Esophagus muscularis mucosa (tissue), 4 donors: ENCODE measurements at places on chromosomes 2 and 18. TPM values are rescaled to one million over a fixed set of nuclear protein-coding genes. Genes with fewer than 3 reads are reported as not detected.

Gene ADGRF3
- not detected for total RNA-seq

Gene COL4A3
- total RNA-seq: 3.6 TPM

Gene LRRTM1
- 1.2 TPM for total RNA-seq

Gene FBXO15
- total RNA-seq: not detected

Gene RUFY4
- total RNA-seq: 0.11 TPM

Gene FBXO11
- total RNA-seq: 42.5 TPM

Gene CIB4
- not detected for total RNA-seq

Gene AKAIN1
- total RNA-seq: not detected

Gene LPIN1
- total RNA-seq: 55.2 TPM

Gene DIPK1C
- total RNA-seq: 0.45 TPM

DNA sequence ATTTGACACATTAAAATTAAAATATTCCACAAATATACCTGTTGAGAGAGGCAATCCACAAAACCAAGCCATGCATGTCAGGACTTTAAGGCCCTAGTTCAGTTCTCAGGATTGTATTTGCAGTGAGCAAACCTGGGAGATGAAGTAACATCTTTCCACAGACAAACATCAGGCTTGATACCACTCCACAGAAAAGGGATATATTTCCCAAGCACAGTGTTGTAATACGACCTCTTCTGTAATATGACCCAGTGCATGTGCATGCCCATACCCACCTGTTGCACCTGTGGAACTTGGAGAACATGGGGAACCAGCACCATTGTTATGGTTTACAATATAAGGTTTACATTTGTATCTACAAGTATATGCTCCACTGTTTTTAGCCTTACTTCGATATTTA, 184.0 kb downstream of the PDE11A start:
- H3K36me3 ChIP-seq: no peaks in the 10 kb centered on the region
- H3K27ac ChIP-seq: no peak overlapping the region
- peaks cover 8% of the 10 kb centered on the region for H3K27me3 ChIP-seq
- H3K4me3 ChIP-seq: no peak overlapping the region
- DNase-seq: no peak
- no peaks in the 10 kb centered on the region for H3K4me1 ChIP-seq

DNA sequence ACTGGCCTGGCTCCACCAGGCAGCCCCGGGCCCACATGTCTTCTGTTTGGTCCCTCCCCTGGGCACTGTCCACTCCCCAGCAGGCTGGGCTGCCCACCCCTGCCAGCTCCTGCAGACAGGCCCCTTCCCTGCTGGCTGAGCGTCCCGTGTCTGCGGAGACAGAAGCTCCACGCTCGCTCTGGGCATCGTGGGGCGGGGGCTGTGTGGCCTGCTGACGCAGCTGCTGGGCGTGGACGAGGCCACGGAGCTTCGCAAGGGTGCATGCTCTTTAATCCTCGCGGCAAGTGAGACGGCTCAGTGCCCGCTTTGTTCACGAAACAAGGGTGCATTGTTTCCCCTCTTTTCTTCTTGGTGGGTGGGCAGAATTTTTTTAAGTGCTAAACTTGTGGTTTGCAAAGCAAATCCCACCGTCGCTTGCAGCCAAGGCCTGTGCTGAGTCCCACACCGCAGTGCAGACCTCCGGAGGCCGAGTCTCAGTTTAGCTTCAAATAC, 132.8 kb upstream of the CTDP1 start:
- no peaks in the 10 kb centered on the region for H3K4me1 ChIP-seq
- no peak for DNase-seq
- no peaks in the 10 kb centered on the region for H3K36me3 ChIP-seq
- H3K4me3 ChIP-seq: no peak overlapping the region
- no peak overlapping the region for H3K27ac ChIP-seq
- H3K27me3 ChIP-seq: peaks cover 29% of the 10 kb centered on the region

GRCh38 chr18:5073026-5073944, 123.8 kb downstream of the AKAIN1 start:
- no peaks in the 10 kb centered on the region for H3K4me1 ChIP-seq
- H3K4me3 ChIP-seq: no peak overlapping the region
- no peaks in the 10 kb centered on the region for H3K36me3 ChIP-seq

DNA sequence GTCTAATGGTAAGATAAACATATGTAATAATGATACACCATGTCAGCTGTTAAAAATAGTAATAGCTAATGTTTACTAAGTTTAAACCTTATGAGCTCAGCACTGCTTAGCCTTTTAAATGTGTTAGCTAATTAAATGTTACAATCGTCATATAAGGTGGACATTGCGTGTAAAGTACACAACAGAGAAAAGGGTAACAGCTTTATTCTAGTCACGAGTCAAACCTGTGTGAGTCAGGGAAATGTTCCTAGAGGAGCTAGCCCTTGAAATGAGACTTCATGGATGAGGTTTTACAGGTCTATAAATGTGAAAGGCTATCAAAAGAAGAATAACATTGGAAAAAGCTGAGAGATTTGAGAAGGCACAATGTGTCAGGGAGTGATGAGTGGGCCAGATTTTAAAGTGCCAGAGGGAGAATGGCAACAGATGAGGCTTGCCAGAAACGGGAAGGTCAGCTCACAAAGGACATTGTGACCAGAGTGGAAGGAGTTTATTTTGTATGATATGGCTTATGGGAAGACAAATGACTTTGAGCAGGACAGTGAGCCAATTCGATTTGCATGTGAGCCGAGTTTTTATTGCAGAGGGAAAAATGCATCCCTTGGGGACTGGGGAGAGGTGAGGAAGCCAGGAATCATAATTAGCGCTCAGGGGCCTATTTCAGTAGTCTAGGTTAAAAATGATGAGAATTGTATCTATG, 276.3 kb downstream of the CTNNA2 start:
- H3K27ac ChIP-seq: no peak overlapping the region
- no peak for DNase-seq
- no peaks in the 10 kb centered on the region for H3K4me1 ChIP-seq
- H3K4me3 ChIP-seq: no peak overlapping the region
- H3K27me3 ChIP-seq: no peaks in the 10 kb centered on the region

- DNase-seq: no peak
- H3K4me3 ChIP-seq: no peak overlapping the region
- peak overlapping the region; percentile 44 for H3K27ac ChIP-seq
- no peaks in the 10 kb centered on the region for H3K27me3 ChIP-seq
Measured at GRCh38 chr2:33238111-33238510, 238.3 kb upstream of the RASGRP3 start.

DNA sequence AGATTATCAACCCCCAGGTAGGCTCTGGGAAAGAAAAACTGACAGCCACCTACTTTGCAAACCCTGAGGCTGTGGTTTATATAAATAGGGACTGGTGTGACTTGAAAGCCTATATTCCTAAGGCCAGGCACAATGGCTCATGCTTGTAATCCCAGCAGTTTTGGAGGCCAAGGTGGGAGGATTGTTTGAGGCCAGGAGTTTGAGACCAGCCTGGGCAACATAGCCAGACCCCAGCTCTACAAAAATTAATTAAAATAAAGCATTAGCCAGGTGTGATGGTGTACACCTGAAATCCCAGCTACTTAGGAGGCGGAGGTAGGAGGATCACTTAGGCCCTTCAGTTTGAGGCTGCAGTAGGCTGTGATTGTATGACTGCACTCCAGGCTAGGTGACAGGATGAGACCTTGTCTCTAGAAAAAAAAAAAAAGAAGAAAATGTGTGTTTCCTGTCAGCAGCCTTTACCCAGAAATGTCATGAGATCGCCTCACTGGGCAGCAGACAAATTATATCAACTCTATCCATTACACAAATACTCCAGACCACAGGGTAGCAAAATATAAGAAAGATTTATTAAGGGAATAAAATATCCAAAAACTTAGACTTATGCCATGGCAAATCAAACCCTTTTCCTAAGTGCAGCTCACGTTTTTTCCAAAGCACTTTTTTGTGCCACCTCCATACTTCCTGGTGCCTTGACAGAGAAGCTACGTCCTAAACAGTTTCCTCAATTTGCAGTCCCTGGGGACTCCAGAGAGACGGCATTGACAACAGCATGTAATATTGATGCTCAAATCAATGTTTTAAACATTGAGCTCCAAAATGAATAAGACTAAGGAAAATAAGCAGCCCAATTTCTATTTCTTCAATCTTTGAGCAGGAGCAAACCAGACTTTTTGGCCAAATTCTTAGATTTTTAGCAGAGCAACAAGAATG, 190.8 kb upstream of the NDUFV2 start:
- no peak overlapping the region for H3K27ac ChIP-seq
- H3K4me1 ChIP-seq: no peaks in the 10 kb centered on the region
- H3K27me3 ChIP-seq: no peaks in the 10 kb centered on the region
- no peaks in the 10 kb centered on the region for H3K36me3 ChIP-seq
- no peak overlapping the region for H3K4me3 ChIP-seq

- no peaks in the 10 kb centered on the region for H3K27me3 ChIP-seq
- no peak for DNase-seq
- no peak overlapping the region for H3K27ac ChIP-seq
- H3K4me1 ChIP-seq: peaks cover 14% of the 10 kb centered on the region
Measured at GRCh38 chr2:201059961-201060755, 11.3 kb downstream of the HYCC2 start.

DNA sequence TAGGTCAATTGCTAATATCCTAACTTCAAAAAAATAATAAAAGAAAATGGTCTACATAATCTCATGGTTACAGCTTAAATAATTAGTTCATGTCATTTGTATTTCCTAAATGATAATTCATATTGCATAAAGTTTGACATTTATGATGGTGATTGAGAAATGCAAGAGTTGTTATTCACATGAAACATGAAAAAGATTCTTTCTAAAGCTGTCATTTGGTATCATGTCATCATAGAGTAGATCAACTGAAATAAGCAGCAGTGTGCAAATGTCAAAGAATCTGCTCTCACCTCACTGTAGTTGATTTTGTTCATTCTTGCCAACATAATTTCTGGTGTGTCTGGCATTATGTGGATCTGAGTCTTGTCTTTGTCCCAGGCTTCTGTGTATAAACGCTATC, 95.3 kb downstream of the NEB start:
- H3K36me3 ChIP-seq: no peaks in the 10 kb centered on the region
- DNase-seq: no peak
- H3K4me3 ChIP-seq: no peak overlapping the region
- no peak overlapping the region for H3K27ac ChIP-seq
- no peaks in the 10 kb centered on the region for H3K27me3 ChIP-seq

DNA sequence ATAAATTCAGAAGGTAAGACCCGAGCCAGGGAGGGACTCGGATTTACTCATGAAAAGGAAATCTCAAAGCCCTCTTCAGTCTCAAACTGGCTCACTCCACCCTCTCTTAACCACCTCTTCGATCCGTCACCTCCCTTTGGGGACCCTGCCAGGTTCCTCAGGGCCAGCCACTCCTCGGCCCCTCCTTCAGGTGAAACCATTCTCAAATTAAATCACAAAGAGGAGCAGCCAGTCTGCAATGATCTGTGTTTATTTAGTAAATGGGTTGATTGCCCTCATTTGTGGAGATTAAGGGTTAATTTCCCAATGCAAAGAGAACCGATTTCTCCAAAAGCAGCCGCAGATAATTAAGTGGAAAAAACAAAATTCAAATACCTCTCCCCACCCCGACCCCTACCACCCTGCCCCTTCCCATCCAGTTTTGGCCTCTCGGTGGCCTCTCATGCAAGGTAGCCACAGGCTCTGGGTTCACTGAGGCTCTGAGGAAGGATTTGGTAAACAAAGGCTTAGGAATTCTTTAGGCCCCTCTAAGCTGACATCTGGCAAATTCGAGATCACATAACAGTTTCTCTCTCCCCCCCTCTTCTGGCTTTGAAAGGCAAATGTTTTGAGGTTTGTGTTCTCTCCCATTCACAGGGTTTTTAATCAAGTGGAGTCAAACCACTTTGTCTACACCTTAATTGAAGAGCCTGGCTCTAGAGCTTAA, 10.3 kb upstream of the FZD7 start:
- no peaks in the 10 kb centered on the region for H3K36me3 ChIP-seq
- H3K27ac ChIP-seq: no peak overlapping the region
- peaks cover 18% of the 10 kb centered on the region for H3K4me1 ChIP-seq
- no peak for DNase-seq
- H3K27me3 ChIP-seq: no peaks in the 10 kb centered on the region
- no peak overlapping the region for H3K4me3 ChIP-seq

- H3K4me3 ChIP-seq: no peak overlapping the region
- no peak for DNase-seq
- no peak overlapping the region for H3K27ac ChIP-seq
- no peaks in the 10 kb centered on the region for H3K27me3 ChIP-seq
- H3K36me3 ChIP-seq: no peaks in the 10 kb centered on the region
Measured at GRCh38 chr2:106816974-106817373, 69.0 kb downstream of the ST6GAL2 start.

GRCh38 chr2:144402251-144402650, 117.7 kb downstream of the ZEB2 start:
- H3K27me3 ChIP-seq: no peaks in the 10 kb centered on the region
- H3K4me3 ChIP-seq: no peak overlapping the region
- peaks cover 47% of the 10 kb centered on the region for H3K36me3 ChIP-seq
- peak overlapping the region; percentile 1 for H3K27ac ChIP-seq
- DNase-seq: no peak
- peaks cover 9% of the 10 kb centered on the region for H3K4me1 ChIP-seq

DNA sequence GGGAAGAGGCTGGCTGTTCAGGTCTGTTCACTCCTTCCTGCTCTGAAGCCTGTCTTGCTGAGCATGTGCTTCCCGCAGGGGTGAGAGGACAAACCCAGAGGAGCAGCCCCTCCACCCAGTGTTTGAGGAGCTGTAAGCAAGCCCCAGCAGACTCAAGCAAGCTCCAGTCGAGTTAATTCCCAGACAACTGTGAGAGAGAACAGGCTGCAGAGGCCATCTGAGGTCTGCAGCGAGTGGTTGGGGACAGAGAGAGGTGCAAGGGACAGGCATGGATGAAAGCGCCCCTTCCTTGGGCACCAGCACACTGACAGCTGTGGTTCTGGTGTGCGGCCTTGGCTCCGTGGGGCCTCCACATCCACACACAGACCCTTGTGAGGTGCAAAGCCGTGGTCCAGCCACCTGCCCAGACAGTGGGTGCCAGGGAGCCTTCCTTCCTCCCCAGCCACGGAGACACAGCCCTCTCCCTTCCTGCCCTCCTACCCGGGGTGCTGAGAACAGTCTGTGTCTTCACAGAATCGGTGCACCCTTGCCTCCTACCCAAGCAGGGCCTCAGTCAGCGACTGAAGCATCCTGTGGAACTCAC, 36.2 kb downstream of the MAL start:
- no peak for DNase-seq
- no peaks in the 10 kb centered on the region for H3K27me3 ChIP-seq
- no peaks in the 10 kb centered on the region for H3K4me1 ChIP-seq
- H3K36me3 ChIP-seq: no peaks in the 10 kb centered on the region
- no peak overlapping the region for H3K4me3 ChIP-seq

- no peak overlapping the region for H3K27ac ChIP-seq
- DNase-seq: no peak
- no peak overlapping the region for H3K4me3 ChIP-seq
Measured at GRCh38 chr2:127995725-127996124, 32.1 kb downstream of the SAP130 start.

GRCh38 chr18:30103881-30104280, 938.7 kb downstream of the DSC3 start:
- no peaks in the 10 kb centered on the region for H3K27me3 ChIP-seq
- no peaks in the 10 kb centered on the region for H3K4me1 ChIP-seq
- H3K36me3 ChIP-seq: no peaks in the 10 kb centered on the region
- no peak overlapping the region for H3K27ac ChIP-seq
- no peak overlapping the region for H3K4me3 ChIP-seq
- no peak for DNase-seq
